Stimulated activated effector memory CD8-positive, alpha-beta T cell treated with anti-CD3 and anti-CD28 coated beads, Interleukin-12 subunit alpha, Interleukin-12 subunit beta, amount 100 ng/mL, for 72 hours (primary cell): ENCODE measurements at places on chromosomes 4 and X.

DNA sequence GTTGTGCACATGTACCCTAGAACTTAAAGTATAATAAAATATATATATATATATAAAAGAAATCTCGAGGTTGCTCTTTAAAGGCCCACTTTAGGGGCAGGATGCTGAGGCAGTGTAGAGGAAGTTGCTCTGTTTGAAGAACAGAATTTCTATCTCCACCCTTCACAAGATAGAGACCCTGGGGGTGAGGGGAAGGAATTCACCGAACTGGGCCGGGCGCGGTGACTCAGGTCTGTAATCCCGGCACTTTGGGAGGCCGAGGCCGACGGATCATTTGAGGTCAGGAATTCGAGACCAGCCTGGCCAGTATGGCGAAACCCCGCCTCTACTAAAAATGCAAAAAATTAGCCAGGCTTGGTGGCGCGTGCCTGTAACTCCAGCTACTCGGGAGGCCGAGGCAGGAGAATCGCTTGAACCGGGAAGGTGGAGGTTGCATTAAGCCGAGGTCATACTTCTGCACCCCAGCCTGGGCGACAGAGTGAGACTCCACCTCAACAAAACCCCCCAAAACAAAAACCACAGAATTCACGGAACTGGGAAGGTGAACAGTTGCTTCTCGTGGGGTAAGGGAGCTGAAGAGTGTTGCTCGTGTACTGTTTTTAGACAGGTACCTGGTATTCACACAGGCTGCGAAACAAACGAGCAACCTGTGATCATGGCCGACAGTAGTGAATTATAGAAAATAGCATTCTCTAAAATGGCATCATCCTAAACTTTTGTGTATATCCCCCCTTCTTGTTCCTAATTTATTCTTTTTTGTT, 6.2 kb downstream of the PLAC8 start:
- no peak for DNase-seq

DNA sequence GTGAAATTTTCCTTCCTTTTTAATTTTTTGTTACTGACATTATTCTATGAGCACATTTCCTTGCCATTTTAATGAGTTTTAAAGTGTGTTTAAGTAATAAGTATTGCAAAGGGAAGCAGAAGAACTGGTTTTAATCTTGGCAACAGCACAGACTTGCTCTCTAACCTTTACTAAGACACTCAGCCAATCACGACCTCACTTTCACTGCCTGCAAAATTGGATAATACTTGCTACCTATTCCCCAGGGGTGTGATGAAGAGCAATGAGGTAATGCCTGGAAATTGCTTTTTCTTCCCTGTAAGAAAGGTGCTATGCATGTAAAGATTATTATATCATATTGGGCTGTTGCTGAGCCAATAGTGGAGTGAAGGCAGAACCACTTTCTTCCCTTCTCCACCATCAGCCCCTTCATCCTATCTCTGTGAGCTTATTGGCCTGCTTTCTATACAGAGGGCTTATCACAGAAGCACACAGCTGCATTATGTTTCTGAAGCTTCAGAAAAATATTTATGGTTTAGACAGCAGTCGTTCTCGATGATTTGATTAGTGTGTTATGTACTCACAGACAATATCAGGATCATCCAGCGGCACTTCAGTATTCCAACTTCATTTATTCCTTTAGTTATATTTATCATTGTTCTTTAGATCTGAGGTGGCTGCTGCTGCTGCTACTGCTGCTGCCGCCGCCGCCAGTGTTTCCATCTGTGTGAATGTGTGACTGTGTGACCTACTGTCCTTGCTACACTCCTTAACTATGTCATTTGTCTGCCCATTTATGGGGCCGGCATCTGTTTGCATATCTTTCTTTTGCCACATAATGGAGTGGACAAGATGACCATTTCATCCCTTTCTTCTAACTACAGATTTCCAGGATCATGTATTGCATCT, 255.1 kb downstream of the C4orf33 start:
- DNase-seq, result no peak

GRCh38 chr4:6322761-6323566, 53.3 kb downstream of the WFS1 start:
- no peak for DNase-seq

DNA sequence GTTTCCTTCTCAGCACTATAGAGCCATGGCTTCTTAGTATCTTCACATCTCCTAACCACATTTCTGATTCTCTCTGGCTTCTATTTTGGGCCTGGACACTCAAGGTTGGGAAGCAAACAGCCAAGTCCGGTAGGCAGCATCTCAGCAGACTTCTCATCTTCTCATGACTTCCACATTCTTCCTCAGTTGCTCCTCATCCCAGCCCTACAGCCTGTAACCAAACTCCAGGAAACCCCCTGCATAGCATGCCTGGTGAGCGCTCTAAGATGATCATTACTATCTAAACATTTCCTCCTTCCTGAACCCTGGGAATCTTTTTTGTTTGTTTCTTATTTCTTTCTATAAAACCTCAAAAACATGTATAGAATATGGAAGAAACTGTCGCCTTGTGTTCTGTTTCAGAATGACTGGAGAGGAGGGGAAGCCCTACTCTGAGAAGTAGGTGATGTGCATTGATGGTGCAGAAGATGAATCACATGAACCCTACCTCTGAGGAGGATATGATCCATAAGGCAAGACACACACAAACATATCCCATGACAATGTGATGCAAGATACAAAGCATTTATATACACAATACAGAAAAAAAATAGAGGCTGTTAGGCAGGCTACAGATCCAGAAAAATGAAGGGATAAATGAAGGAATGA, 219.8 kb upstream of the GYPA start:
- no peak for DNase-seq

DNA sequence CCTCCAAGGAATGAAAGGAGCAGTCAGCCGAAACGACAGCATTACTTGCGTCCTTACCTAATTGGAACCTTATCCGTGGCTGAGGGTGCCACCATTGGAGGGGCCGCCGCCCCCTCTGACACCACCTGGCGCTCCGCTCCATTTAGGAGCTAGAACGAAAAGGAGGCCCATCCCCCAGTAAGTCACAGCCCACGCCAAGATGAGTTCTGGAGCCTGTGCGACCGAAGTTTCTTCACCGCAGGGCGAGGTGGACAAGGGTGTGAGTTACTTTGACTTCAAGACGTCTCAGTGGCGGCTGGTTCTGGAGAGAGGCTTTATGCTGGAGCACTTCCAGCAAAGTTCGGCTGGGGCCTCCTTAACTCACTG, 729 bp upstream of the IRF2 start:
- DNase-seq, result no peak
